CD8-positive, alpha-beta T cell (primary cell): ENCODE measurements at places on chromosomes 1 and 21.

GRCh38 chr1:152189657-152190442, 30.8 kb upstream of the RPTN start:
- DNase-seq: peak; percentile 79

GRCh38 chr1:227785805-227786671, 29.4 kb upstream of the PRSS38 start:
- DNase-seq: no peak

- DNase-seq: no peak
Measured at GRCh38 chr1:147472966-147473732, 68.2 kb upstream of the BCL9 start.

DNA sequence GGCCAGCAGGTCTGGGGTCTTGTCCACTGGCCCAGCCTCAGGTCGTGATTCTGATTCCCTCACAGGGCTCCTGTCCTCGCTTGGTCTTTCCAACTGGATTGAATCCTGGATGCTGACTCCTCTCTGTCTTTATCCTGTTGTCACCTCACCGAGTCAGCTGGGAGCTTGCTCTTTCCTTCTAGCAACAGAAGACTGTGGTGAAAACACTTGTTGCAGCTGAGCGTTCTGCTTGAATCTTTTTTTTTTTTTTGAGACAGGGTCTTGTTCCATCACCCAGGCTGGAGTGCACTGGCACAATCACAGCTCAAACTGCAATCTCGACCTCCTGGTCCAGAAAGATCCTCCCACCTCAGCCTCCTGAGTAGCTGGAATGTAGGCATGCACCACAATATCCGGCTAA, 8.0 kb upstream of the WNT4 start:
- no peak for DNase-seq

DNA sequence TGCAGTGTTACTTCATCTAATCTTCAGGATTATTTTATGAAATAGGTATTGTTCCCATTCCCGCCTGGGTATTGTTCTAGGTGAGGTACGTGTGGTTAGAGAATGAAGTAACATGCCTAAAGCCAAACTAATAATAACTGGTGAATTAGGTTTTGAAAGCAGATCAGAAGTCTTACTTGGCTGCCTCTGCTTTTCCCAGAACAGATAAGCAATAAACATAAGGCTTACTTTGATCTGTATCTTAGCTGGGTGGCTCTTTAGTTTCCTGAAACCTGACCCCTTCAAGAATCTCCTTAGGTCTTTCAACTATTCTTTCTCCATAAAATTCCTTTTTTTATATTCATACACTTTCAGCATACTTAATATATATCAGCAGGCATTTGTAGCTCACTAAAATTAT, 65.3 kb downstream of the VAV3 start:
- DNase-seq: no peak

DNA sequence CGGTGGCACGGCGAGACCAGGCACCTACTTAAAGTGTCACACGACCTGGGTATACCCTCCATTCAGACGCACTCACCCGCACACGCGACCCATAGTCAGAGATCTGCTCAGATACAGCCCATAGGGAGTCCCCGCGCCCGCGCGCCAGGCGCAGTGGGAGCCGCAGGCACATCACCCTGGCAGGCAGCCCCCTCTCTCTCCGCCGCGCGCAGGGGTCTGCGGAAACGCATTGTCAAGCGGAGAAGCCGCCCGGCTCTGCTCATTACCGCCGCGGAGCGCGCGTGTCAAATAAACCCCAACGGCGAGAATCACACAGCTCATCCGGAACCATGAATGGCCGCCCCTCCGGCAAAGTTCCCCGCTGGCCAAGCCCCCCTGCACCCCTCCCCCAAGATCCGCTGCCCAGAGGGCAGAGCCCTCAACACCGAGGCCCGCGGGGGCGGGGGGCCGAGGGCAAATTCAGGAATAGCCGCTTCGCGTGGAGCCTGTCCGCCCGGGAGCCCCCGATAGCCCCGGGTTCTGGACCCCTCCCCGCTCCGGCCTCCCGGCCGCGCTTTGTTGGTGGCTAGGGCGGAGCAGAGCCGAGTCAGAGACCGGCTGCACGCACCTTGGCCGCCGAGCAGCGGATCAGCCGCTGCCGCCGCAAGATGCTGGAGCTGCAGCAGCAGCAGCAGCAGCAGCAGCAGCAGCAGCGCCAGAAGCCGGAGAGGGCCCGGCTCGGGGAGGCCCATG, 522 bp downstream of the LRP8 start:
- DNase-seq: peak; percentile 63

DNA sequence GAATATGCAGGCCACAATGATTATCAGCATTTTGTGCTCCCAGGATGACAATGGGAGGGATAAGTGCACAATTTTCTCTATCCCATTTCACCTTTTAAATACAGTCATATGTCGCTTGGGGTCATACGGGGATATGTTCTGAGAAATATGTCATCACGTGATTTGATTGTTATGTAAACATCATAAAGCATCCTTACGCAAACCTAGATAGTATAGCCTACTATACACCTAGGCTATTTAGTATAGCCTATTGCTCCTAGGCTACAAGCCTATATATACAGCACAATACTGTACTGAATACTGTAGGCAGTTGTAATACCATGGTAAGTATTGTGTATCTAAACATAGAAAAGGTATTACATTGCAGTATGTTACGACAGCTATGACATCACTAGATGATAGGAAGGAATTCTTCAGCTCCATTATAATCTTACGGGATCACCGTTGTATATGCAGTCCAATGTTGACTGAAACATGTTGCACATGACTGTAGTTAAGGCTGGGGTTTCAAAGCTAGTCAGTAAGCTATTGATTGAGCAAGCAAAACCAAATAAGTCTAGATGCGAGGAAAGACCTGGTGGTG, 18.9 kb downstream of the RUSC1 start:
- DNase-seq: no peak

DNA sequence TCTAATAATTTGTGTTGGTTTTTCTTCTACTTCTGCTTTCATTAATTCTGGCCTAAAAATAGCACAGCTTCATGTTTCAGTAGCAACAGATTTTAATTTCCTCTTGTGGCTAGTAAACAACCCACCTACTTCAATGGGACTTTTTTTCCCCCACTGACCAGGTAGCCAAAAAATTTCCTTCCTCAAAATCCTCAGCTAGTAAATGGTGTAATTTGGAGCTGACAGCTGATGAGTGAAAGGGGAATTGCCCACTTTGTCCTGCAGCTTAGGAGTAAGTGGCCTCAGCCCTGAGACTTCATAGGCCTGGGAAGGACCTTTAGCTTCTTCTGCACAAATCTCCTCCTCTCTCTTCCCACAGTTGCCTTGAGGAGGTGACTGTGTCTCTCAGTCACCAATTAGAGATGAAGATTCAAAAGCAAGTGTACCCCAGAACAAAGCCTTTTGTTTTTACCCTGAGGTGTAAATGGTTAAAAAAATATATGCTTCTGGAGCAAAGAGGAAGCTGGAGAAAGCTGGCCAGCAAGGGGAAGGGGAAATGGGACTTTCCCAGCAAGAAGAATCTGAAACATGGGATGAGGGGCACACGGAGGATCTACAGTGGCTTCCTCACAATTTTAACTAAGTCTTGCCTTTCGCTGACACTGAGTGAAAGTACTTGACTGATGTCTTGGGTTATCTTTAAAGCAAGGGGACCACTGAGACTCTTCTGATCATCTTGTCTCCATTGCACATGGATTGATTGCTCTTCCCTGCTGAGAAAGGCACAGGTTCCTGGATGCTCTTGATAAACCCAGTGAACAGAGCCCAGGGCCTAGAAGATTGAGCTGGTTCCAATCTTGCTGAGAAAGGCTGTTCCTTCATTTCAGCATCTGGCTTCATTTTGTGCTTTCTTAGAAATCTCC, 35.8 kb upstream of the VCAM1 start:
- DNase-seq: no peak

- no peak for DNase-seq
Measured at GRCh38 chr1:172781513-172782140, 122.7 kb downstream of the FASLG start.

GRCh38 chr1:223553957-223554356, 111.5 kb downstream of the CAPN8 start:
- no peak for DNase-seq

DNA sequence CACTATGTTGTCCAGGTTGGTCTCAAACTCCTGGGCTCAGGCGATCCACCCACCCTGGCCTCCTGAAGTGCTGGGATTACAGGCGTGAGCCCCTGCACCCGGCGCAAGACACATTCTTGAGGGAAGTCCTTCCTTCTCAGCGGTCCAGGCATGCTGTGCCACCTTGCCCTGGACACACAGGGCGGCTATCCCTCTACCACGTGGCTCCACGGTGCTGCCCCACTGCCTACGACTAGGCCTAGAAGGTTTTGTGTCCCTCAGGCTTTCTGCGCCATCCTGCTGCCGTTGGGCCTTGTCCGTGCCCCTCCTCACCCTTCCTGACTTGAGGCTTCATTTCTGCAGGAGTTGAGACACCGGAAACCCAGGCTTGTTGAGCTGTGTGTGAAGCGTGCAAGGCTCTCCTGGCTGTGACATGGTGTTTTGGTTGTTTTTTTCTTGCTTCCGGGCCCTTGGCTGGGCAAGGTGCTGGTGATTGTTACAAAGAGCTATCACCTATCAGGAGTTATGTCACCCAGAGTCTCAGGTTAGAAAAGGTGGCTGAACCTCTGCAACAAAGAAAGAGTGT, 13.9 kb downstream of the C1orf174 start:
- peak; percentile 35 for DNase-seq

GRCh38 chr1:197808880-197809279, 33.6 kb upstream of the DENND1B start:
- no peak for DNase-seq

DNA sequence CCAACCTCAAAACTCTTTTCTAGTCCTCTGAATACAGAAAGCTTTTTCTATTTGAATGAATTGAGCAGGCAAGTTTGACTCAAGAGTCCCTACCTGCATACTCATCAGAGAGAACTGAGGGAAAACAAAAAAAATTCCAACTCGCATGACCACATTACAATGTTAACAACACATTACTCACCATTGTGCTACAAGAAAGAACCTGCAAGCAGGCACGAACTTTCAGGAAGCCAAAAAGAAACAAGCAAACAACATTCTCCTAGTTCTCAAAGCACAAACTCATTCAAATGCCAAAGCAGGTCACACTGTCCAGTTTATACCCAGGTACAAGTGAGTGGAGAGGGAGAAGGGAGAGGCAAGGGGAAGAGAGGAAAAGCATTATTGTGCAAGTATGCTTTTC, 14.6 kb downstream of the OTUD7B start:
- no peak for DNase-seq

- no peak for DNase-seq
Measured at GRCh38 chr1:47569681-47570470, 132.0 kb downstream of the FOXD2 start.

GRCh38 chr1:5662744-5663126, 329.5 kb downstream of the NPHP4 start:
- DNase-seq: no peak

- no peak for DNase-seq
Measured at GRCh38 chr1:62912028-62912638, 128.2 kb downstream of the ATG4C start.

DNA sequence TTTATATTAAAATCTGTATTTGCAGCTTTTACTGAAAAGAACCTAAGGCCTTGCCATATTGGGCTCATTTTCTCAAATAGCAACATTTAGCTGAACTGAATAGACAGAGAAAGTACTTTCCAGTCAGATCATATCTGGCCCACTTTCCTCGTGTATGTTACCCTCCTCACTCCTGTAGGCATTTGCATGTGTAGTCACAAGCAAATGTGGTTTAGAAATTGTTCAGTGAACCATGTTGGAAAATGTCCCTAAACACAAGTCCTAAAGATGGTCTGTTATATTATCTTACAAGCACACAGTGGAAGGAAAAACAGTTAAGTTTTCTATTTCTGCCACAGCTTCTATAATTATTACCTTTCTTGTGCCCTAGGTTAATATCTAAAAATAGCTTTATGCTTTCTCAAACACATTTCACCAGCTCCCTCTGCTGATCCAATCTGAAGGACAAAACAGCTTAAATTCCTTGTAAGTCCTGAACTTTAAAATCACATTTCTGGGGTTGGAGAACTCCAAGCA, 606 bp upstream of the FMO4 start:
- no peak for DNase-seq

DNA sequence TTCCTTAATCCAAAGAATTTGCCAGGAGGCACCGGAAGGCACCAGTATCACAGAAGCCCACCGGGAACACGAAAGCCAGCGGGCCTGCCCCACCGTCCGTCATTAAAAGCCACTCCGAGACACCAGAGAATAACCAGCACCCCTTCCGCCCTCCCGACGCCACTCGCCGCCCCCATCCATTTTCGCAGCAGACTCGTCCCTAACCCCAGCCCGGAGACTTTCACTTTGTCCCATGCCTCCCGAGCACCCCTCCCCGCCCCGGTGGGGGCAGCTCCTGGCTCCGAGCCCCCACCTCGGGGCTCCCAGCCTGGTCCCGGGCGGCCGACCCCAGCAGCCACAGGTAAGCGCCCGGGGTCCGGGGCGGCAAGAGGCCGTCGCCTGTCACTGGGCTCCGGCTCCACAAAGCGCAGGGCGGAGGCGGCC, 105.4 kb downstream of the SLC45A1 start:
- peak; percentile 40 for DNase-seq

DNA sequence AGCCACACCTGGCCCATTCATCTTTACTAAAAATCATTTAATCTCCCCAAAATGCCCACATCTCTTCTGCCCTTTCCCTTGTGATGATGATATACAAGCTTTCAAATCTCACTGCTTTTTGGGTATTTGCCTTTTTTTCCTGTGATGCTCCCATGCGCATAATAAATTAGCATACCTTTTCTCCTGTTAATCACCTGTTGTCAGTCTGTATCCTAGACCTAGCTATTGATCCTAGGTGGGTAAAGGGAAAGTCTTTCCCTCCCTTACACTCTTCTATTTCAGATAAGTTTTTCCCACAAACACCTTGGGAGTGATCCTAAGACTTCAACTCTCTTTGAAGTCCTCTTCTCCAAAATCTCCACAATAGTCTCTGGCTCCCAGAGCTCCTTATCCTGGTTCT, 12.0 kb upstream of the SLC35A3 start:
- DNase-seq: no peak

- peak; percentile 89 for DNase-seq
Measured at GRCh38 chr1:150560576-150561253, 11.5 kb downstream of the ADAMTSL4 start.

DNA sequence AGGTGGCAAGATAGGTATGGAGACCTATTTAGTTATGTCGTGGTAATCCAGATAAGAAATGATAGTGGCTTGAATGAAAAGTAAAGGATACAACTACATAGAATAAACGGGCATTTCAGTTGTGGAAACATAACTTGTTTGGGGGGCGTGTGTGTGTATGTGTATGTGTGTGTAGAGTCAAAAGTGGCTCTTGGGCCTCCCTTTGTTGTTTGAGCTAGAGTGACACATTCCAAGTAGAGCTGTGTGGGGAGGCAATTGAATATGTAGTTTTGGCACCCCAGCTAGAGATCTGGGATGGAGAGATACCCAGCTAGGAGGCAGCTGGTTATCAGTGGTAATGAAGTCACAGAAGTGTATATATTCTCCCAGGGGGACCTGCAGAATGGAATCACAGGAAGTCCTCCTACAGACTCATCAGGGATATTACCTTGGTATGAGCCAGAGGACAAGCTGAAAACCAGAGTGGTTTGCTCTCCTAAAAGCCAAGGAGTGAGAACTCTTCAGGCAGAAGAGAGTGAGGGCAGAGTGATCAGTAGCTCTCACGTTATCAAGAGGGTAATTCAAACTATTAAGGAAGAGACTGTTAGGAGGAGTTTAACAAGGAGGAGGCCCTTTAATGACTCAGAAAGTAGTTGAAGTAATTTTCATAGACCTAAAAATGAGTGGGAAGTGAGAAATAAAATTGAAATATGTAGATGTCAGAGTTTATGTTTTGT, 5.1 kb downstream of the CR1L start:
- DNase-seq: no peak

GRCh38 chr1:111082421-111083203, 57.3 kb downstream of the DRAM2 start:
- DNase-seq: no peak
